ENCODE measurements at places on chromosomes 12 and 14.

DNA sequence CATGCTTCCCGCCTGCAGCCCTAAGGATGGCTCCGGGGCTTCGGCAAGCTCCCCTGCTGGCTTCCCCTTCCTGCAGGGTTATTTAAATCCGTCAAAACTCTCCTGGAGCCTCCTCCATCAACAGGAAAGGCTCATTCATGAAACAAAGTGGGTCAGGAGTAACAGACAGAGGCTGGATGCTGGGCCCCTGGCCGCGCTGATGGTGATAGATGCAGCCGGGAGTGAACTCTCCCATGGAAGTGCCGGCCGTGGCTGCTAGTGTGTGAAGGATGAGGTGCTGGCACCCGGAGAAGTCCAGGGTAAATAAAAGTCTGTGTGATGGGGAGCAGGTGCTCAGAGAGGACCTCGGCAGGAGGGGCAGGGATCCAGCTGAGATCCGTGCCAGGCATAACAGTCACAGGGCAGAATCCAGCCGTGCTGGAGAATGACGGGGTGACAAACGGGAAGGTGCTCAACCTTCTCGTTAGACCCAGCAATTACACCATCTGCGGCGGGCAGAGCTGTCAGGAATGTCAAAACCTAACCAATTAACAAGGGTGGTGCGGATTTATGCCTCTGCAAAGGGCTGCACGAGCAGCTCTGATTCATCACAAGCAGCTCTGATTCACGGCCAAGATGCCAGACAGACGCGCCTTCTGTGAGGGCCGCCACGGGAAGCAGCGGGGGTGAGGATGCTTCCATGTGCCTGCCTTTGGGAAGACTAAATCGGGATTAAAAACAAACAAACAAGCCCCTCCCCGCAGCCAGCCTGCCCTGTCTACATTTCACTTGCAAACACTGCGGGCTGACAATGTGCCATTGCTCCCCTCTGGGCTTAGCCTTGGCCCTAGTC, 55.6 kb downstream of the SYNE3 start:
- no peak for DNase-seq

DNA sequence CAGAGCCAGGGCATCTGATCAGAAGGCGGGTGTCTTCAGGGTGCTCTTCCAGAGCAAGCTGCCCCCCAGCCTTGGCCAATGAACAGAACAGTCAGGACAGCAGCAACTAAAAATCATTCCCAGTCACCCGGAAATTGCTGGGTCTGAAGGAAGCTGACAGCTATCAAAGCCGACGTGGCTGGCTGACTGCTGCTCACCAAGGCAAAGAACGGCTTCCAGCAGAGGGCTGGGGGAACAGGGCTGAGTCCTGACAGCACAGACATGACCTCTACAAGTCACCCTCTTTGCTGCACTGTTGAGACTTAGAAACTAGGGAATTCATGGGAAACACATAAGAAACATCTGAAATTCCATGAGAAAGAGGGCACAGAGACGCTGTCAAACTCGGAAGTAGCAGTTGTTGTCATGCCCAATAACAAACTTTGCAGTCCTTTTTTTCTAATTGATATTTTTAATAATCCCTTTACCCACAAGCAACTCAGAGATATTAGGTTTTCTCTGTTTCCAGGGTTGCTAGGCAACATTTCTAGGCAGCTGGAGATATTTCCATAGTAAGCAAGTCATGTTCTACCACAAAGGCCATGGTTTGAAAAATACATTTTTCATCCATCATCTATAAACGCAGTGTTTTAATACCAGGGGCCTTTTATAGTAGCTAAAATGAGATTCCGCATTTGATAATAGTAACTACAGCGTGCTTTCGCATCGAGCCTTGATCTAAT, 365.2 kb downstream of the SEC23A start:
- DNase-seq = no peak

GRCh38 chr12:11202811-11203210, 16.1 kb upstream of the TAS2R42 start:
- DNase-seq = no peak

- DNase-seq = no peak
Observed at GRCh38 chr12:89433634-89434033, 81.3 kb upstream of the DUSP6 start.

GRCh38 chr14:97527993-97528392, 730.8 kb downstream of the VRK1 start:
- DNase-seq = no peak

DNA sequence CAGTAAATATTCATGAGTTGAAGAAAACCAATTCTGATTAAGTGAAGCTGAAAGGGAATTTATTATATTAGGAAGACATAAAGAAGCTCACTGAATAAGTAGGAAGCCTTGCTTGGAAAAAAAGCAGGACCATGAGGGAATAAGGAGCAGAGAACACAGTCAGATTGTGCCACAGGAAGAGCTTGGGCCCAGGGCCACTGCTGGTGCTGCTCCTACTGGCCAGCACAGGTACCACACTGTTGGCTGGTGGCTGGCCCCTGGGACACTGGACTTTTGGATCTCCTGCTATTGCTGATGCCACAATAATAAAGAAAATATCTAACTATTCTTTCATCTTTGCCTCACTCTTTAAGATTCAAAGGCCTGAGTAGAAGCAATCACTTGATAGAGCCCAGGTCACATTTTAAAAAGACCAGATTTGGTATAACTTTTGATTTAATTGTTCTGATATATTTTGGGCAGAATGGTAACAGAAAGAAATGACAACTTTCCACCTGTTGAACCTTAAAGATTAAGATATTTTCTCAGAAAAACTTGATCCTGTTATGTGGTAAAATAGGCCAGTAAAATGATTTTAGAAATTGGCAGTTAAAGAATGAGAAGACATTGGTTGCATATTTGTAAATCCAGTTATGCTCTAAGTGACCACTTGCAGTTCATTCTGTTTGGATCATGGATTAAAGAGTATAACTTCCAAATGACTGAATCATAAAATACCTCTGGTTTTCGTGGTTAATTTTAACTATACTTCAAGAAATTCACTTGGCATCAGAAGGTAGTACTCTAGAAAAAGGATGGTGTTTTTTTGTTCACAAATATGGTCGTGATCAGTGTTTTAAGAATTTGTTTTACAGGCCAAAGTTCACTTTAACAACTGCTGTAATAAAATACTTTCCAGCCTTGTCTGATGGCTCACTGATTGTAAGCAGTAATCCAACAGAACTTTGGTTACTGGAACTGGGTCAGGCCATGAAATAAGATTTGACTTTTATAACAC, 68.3 kb downstream of the DERA start:
- DNase-seq = no peak

DNA sequence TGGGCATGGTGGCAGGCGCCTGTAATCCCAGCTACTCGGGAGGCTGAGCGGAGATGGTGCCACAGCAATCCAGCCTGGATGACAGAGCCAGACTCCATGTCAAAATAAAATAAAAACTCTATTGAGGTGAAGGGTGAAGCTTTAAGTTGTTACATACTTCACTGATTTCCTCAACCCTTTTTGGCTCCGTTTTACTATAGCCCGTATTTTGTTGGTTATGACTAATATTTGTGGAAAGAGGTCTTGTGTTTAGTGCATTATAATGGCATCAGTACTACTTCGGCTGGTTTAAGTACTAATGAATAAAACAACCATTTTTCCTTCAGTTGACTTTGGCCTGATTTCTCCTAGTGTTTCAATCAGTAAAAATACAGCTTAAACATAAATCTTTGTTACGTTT, 27.0 kb upstream of the SLC2A14 start:
- DNase-seq = no peak

- DNase-seq = no peak
Observed at GRCh38 chr12:117049295-117049694, 49.9 kb downstream of the TESC start.

DNA sequence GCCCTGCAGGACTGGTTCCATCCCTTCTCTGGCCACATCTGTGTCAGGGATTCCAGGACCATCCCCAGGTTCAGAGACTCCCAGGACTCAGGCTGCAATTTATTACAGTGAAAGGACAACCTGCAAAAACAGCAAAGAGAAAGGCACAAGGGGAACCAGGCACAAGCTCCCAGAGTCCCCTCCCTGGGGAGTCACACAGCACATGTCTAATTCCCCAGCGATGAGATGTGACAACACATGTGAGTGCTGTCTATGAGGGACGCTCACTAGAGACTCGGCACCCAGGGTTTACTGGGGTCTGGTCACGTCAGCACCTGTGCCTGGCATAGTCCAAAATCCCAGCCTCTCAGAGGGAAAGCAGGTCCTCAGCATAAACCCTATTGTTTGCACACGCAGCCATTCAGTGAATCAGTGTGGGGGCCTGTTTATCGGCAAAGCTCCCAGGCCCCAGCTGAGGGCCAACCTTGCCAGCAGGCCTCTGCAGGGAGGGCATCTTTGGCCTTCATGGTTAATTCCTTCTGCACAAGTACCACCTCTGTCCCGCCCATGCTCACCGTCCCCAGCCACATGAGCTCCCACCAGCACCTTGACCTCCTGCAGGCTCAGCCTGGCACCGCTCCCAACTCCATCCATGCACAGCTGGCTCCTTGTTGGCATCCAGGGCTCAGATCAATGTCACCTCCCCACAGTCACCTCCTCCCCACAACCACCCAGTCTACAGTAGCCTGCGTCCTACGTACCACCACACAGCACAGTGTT, 198.9 kb upstream of the SFSWAP start:
- DNase-seq = no peak

GRCh38 chr12:49980501-49981349, 8.0 kb downstream of the AQP6 start:
- no peak for DNase-seq

DNA sequence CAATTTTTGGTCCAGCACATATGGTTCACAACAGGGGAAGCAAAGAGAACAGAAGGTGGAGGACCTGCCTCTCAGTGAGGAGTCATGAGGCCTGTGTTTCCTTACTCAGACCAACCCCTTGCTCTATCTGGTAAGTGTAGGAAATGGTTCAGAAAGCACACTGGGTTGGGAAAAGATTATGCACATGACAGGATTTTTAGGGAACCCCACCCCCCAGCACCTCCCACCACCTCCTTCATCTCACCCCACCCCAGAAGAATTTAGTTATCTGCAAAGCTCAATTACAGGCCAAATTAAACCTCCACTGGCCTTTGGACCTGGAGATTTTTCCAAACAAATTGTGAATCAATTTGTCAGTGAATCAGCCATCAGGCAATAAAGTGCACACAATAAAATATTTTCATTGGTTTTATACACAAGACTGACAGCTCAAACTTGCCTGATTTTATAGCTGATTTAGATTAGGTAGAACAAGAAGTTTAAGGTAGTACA, 132.8 kb downstream of the DACT1 start:
- no peak for DNase-seq

- no peak for DNase-seq
Observed at GRCh38 chr12:131430158-131430742, 280.6 kb upstream of the SFSWAP start.

GRCh38 chr14:51203881-51204280, 36.2 kb upstream of the TMX1 start:
- DNase-seq = no peak

GRCh38 chr12:29545102-29545467, 47.6 kb upstream of the OVCH1 start:
- no peak for DNase-seq

- DNase-seq = no peak
Observed at GRCh38 chr12:27123642-27124041, 41.3 kb upstream of the C12orf71 start.

- DNase-seq = no peak
Observed at GRCh38 chr12:47940773-47941474, 22.5 kb upstream of the TMEM106C start.

- no peak for DNase-seq
Observed at GRCh38 chr12:4555804-4556203, 6.2 kb upstream of the DYRK4 start.

DNA sequence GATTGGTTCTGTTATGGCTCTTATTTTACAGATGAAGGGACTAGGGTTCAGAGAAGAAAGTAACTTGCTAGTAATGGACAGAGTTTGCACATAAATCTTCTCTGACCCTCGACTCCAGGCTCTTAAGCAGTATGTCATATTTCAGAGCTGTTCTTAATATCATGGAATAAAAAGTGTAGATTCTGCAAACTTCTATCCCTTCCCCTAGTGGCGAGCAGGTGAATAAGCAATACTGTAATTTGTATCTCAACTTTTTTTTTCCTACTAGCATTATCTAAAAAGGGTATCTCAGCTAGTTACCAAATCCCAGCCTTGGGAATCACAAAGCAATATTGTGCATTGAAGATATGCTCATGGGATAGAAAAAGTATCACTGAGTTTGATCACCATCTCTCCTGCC, 83.2 kb downstream of the ANO4 start:
- no peak for DNase-seq

DNA sequence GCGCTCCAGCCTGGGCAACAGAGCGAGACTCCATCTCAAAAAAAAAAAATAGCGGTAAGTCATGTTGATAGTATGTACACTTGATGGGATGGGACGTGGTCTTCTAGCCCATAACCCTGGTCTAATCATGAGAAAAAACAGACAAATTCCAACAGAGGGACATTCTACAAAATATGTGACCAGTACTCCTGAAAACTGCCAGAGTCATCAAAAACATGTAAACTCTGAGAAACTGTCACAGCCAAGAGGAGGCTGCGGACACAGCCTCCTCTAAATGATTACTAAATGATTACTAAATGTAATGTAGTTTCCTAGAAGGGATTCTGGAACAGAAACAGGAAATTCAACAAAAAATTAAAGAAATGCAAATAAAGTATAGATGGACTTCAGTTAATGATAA, 20.9 kb downstream of the CDKL1 start:
- no peak for DNase-seq

- DNase-seq = no peak
Observed at GRCh38 chr12:82583756-82584155, 103.0 kb upstream of the TMTC2 start.

GRCh38 chr12:65670775-65671174, 153.5 kb upstream of the HMGA2 start:
- DNase-seq = no peak

DNA sequence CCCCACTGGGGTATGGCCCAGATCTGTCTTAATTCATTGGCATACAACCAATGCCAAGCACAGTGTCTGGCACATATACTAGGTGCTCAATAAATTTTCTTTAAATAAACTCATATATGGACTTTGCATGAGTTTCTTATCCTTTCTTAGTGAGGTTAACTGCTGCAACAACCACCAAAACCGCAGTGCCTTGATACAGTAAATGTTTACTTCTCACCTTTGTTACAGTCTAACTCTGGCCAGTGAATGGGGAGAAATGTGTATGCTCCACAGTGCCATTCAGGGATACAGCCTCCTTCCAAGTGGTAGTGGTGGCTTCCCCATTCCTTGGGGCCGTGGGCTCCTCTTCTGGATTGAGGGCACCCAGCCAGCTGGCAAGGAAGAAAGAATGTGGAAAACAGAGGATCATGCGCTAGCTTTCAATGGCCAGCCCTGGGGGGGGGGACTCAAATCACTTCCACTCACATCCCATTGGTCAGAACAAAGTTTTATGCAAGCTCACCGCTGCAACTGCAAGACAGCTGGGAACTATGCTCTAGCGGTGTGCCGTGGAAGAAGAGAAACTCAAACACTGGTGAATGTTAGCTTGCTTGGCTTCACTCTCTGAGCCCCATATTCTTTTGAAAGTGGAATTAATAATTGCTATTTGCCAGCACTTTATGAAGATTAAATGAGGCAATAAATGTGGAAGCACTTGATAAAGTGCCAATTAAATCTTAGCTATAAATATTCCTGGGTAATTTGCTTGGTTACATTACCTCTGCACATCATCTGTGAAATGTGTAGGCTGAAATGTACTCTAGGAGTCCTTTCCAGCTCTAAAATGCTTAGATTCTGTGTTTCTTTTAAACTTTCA, 51.0 kb upstream of the SOCS2 start:
- DNase-seq = no peak

GRCh38 chr12:28893365-28893764, 255.7 kb upstream of the FAR2 start:
- DNase-seq = no peak

Data from activated T-cell treated with anti-CD3 and anti-CD28 coated beads, Interleukin-2, amount 50 U/mL, for 24 hours (primary cell).